ENCODE measurements at places on chromosomes 11 and 22.

DNA sequence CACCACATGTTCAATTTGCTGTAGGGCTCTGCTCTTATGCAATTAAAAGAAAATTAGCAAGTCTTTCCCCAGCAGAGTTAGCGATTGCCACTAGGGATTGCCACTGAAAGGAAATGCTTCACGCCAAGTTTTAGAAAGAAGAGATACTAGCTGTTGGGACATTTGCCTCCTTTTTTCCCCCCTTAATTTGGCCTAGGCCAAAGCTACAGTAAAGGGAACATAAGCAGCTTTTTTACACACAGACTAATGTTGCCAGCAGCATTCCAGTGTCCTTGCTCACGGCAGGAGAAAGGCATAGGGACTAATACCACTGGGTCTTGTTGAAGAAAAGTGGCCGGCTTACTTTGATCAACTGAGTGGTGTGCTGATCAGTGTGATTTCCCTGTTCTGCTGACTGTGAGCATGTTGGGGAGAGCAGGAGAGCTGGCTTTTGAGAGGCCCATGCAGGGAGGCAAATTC, 71.2 kb downstream of the PHF21A start:
- no peak for DNase-seq

- no peak for DNase-seq
These were observed 66.4 kb upstream of the WNT7B start for GRCh38 chr22:46043339-46043738.

DNA sequence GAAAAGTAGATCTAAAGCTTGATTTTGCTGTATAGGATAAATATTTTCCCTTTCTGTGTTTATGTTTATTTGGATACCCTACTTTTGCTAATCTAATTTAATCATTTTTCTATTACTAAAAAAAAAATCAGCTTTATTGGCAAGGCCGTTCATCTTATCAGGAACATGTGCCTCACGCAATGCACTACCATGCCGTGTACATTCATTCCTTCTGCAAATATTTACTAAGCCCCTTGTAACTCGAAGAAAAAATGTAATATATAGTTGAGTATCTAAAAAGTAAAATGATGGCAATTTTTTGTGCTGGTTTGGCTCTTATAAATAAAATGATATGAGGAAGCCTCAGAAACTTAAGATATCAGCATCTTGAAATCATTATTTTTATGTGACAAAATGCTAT, 8.9 kb downstream of the UVRAG start:
- no peak for DNase-seq

DNA sequence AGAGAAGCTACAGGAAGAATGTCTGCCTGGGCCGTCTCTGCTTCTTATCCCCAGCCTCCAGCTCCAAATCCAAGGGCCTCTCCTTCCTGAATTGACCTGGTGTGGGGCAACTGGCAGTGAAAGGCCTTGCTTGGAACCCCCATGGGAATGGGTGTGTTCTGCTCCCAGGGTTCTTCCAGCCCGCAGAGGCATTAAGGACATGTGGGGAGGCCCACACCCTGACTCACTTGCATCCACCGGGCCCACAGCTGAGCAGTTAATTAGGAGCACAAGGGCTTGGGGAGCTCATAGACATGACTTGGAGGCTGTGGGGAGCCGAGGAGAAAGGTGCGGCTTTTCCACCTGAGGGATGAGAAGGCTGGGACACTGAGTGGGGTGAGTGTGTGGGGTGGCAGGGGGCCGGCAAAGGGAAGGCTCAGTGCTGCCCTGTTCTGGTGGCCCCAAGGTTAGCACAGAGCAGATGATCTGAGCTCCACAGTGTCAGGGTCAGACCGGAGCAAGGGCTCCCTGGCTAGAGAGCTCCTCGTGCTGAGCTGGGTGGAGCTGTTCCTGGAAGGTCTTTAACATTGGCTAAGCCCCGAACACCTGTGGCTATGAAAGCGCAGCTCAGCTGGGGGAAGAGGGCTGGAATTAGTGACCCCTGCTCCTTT, 64.5 kb upstream of the NECTIN1 start:
- no peak for DNase-seq

- no peak for DNase-seq
These were observed 9.6 kb upstream of the KCNQ1OT1 start for GRCh38 chr11:2709429-2709828.

DNA sequence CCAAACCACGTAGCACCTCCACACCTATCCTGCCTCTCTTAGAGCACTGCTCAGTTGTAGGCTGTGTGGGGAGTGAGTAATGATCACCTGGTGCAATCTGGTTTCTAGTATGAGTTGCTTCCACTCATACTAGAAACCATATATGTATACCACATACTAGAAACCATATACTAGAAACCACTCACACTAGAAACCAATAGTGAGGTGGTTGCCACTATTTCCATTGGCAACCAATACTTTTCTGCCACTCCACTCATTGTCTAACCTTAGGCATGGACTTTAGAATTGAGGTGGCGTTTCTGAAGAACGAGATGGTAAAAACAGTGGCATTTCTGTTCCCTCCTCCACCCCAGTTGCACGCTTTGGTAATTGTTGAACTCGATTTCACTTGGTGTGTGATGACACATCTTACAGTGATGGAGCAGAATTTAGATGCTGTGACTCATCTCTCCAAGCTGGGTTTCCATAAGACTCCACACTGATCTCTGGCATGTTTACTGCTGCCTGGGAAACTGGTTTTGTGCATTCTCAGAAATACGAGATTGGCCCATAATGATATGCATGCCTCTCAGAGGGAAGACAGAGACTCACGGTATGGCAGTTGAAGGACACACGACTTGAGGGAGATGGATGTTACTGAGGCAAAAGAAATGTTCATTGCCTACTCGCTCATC, 82.9 kb downstream of the KIRREL3 start:
- DNase-seq, result no peak

- no peak for DNase-seq
These were observed 118.0 kb downstream of the MIAT start for GRCh38 chr22:26775394-26775793.

GRCh38 chr22:45632791-45633515, 38.7 kb upstream of the ATXN10 start:
- no peak for DNase-seq

DNA sequence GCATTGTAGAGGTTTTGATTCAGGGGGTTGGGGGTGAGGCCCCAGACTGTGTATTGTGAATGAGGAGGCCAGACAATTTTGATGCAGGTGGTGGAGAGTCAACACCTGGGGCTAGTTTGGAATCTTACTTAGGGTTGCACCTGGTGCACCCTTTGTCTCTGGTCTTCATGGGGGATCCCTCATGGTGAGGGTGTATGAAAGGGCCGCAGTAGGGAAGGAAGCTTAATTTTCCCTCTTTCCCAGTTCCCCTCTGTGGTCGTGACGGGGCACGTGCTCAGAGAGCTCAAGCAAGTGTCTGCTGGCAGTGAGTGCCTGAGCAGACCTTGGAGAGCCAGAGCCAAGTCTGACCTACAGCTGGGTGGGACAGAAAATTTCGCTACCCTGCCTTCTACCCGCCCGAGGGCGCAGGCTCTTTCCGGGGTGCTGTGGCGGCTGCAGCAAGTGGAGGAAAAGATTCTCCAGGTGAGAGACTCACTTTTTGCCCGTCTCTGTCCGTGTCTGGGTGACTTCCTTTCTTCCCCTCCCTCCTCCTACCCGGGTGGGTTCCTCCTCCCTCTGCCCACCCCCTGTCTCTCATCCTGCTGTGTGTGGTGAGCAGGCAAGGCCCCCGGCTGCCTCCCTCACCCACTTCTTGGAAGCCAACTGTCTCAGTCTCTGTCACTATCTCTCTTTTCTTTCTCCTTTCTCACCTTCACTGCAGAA, 131.7 kb downstream of the MICAL2 start:
- peak; percentile 4 for DNase-seq

DNA sequence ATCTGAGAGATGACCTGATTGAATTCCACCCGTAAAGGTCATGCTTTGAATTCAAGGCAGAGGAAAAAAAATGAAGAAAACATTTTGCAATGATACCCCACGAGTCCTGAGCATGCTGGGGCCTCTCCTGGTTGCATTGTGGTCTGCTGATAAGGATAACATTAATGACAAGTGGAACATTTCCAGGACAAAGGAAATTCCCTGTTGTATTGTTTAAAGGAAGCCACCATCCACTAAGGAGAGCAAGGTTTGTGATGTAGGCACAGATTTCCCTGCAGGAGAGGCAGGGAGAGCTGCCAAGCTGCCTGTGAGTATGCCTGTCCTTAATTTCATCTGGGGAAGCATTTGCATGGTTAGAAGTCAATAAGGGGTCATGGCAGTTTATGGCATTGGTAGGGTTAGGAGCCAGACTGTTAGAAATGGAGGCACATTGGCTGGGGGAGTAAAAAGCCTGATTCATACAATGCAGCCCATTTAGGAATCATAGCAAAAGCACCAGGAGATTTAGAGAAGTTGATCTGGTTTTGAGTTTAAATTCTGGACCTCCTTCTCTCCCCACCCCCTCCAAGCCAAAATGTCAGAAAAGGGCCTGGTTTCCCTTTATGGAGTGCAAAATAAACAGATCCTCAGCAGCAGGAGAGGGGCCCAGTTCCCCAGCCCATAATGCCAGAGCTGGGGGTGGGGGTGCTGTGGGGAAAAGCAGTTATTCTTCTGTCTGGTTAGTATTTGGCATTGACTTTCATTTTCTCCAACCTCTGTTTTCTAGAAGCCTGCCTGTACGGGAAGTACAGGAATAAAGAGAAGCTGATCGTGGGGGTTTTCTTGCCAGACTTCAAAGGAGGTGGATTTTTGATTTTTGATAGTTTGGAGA, 22.1 kb downstream of the FLI1 start:
- no peak for DNase-seq

DNA sequence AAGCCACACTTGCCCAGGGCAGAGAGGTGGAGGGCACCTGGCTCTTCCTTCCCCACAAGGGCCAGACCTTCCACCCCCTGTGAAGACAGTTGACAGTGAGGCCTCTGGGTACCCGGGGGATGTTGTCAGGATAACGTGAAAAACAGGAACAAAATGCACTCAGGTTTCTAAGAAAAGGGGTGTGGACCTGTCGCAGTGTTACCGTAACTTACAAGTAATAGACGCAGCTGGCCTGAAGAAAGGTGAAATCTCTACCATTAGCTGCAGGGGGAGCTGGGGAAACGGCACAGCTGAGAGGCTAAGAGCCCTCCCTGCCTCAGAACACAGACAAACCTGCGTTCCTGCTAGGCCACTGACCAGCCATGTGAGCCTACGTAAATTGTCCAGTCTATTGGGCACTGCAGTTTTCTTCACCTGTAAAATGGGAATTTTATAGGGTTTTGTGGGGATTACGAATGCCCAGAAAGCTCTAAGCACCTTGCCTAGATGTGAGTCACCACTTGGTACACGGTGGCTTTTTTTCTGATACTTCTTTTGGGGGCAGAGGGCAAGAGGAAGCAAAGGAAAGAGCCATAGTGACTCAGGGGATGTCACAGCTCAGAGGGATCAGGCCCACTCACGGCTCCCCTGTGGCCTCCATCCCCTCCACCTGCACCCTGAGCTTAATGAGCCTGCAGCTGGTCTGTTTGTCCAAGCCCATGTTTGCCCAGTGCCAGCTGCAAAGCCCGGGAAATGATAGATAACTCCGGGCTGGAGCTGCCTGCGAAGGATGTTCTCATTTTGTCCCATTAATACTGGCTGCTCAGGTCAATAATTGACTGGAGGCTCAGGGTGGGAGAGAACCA, 18.4 kb upstream of the CABP7 start:
- DNase-seq, result no peak

- no peak for DNase-seq
These were observed 56.9 kb downstream of the PACS1 start for GRCh38 chr11:66126808-66127555.

- no peak for DNase-seq
These were observed 31.1 kb downstream of the TMEM45B start for GRCh38 chr11:129846508-129847335.

DNA sequence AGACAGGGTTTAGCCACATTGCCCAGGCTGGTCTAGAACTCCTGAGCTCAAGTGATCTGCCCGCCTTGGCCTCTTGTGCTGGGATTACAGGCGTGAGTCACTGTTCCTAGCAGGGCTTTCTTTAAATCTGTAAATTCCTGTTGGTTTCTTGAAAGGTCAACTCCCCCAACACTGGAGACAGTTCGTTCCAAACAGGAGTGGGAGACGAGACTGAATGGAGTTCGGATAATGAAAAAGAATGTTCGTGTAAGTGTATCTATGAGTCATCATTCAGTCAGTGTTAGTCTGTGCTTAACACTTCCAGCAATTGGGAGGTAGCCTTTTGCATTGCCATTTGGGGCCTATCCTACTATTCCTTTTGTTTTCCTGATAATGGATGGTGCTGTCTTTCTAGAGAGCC, 10.0 kb upstream of the BACE1-AS start:
- DNase-seq, result no peak

DNA sequence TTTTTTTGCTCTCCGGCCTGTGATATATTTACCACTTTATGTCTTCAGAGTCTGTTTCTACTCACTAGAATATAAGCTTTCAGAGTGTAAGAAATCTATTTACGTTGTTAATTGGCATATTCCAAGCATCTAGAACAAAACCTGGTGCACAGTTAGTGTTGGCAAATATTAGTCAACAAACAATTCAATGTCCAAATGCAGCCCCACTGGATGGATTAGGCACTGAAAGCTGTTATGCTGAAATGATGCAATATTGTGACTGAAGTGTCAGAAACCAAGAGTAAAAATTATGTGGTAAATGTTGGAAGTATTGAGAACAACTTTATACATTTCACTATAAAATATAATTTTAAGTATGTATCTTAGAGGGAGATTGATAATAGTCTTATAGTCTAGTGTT, 24.8 kb downstream of the CASP4 start:
- no peak for DNase-seq

DNA sequence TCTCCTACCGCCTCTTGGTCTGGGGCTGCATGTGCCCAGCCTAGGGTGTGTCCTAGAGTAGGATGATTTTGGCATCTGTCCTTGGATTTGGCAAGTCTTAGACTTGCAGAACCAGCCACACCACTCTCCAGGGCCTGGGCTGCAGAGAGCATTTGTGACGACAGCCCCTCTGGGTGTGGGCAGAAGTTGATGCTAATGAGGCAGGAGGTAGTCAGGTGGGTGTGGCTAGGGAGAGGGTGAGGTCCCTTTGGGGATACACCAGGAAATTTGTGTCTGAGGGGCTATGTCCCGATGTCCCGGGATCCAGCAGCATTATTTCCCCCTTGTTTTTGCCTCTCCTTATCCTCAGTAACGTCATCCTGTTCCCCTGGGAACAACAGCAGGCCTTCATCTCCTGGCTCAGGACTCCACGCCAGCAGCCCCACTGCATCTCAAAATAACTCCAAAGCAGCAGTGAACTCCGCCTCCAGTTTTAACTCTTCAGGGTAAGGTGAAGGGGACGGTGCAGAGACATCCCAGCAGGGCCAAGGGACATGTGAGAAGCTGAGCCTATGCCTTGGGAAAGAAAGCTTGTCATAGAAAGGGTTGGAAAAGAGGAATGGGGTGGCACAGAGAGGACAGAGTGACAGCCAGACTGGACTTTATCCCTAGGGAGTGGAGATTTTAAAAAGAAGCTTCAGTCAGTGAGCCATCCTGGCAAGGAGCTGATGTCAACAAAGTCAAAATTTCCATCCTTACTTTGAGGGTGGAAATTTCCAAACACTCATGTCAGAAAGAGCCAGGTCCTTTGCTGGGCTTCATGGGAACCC, 8.0 kb upstream of the TLCD5 start:
- DNase-seq, result no peak

DNA sequence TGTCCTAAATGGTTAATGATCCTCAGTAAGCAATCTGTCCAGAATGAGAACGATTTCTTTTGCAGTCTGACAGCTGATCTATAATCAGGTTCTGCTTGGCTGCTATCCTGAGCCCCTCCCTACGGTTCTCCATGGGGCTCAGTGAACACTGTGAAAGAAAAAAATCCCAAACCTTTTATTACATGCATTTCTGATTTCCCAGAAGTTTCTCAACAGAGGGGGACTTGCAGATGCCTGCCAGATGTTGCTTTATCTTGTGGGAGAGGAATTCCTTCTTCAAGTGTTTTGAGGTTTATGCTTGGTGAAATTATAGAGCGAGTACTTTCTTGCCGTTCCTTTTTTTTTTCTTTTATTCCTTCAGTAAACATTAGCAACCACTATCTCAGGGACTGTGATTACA, 531.9 kb upstream of the ISX start:
- DNase-seq, result no peak
